ENCODE measurements at places on chromosomes 7 and 10. TPM values are rescaled to one million over a fixed set of nuclear protein-coding genes. Genes with fewer than 3 reads are reported as not detected.

The SDHAF3 gene
- total RNA-seq = 27.8 TPM

- DNase-seq = no peak
- H3K4me1 ChIP-seq = peaks cover 9% of the 10 kb centered on the region
- H3K27ac ChIP-seq = no peak overlapping the region
- no peaks in the 10 kb centered on the region for H3K36me3 ChIP-seq
- peaks cover 64% of the 10 kb centered on the region for H3K27me3 ChIP-seq
Observed at GRCh38 chr7:37918526-37918925, 1.9 kb upstream of the SFRP4 start.

The SFTPA1 gene
- total RNA-seq = not detected

The MBLAC1 gene
- 3.5 TPM for total RNA-seq

DNA sequence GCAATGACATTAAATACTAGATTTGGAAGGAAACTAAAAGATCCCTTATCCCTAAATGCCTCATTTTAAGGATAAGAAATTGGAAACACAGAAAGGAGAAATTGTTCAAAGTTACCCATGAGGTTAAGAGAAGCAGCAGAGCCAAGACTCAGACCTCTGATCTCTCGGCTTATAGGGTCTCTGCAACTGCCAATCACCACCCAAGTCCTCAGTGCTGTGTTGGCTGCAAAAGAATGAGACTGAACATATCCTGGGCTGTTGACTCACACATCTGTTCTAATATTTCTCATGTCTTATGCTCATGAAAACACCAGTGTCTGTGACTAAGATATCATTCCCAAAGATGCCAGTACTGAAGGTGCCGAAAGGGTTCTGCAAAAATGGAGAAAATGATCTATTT lies 153.3 kb downstream of the XPNPEP1 start:
- no peaks in the 10 kb centered on the region for H3K27me3 ChIP-seq
- H3K27ac ChIP-seq = no peak overlapping the region
- H3K4me3 ChIP-seq = no peak overlapping the region
- H3K36me3 ChIP-seq = no peaks in the 10 kb centered on the region
- DNase-seq = no peak
- no peaks in the 10 kb centered on the region for H3K4me1 ChIP-seq

DNA sequence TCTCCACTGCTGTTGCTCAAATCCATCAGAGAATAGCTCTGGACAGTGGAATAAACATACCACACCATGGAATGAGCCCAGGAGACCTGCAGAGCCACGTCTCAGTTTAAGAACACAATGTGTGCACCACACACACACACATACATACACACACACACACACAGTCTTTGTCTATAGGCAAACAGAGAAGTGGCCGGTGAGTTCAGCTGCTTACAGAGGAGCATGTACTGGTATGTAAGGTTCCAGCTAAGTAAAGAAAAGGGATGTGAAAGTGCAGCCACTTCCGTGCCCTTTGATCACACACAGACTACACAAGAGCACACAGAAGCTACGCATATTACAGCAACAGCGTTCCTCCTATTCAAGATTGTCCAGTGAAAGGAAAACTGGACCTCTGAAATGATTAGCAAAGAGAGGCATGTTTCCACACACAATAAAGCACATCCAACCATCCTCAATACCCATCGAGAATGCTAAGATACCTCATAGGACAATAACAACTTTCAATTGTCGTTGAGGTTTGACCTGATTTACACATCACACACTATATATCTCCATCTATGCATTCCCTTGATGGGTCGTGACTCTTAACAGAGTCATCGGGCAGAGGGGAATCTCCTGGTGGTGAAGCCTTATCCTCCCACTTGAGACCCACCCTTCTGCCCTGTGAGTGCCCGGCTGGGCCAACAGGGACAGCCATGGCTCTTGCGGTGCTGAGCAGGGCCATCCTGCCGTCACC lies 23.6 kb downstream of the SLC35B4 start:
- H3K4me3 ChIP-seq = no peak overlapping the region
- peaks cover 21% of the 10 kb centered on the region for H3K36me3 ChIP-seq
- no peaks in the 10 kb centered on the region for H3K4me1 ChIP-seq

The SPDYE9 gene
- total RNA-seq = not detected

DNA sequence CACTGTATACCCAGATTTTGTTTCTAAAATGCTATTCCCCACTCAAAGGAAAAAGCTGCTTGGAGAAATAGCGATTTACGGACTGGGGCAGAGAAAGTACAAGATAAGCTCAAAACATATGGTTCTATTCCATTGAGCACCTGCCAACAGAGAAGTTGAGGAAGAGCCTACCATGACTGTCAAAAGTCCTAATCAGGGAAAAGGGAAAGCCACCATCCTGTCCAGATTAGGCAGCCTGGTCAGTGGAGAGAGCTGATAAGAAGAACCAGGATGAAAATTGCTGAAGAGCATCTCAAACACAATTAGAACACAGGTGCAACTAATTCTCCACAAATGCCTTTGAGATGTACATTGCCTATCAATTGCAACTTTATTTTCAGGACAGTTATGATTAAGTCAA lies 104.1 kb downstream of the MYOF start:
- H3K4me1 ChIP-seq = peaks cover 30% of the 10 kb centered on the region
- peaks cover 10% of the 10 kb centered on the region for H3K36me3 ChIP-seq
- no peak overlapping the region for H3K4me3 ChIP-seq
- peak overlapping the region; percentile 66 for H3K27ac ChIP-seq
- H3K27me3 ChIP-seq = no peaks in the 10 kb centered on the region

The CDH23 gene
- total RNA-seq = 1.3 TPM

The NPSR1 gene
- not detected for total RNA-seq

DNA sequence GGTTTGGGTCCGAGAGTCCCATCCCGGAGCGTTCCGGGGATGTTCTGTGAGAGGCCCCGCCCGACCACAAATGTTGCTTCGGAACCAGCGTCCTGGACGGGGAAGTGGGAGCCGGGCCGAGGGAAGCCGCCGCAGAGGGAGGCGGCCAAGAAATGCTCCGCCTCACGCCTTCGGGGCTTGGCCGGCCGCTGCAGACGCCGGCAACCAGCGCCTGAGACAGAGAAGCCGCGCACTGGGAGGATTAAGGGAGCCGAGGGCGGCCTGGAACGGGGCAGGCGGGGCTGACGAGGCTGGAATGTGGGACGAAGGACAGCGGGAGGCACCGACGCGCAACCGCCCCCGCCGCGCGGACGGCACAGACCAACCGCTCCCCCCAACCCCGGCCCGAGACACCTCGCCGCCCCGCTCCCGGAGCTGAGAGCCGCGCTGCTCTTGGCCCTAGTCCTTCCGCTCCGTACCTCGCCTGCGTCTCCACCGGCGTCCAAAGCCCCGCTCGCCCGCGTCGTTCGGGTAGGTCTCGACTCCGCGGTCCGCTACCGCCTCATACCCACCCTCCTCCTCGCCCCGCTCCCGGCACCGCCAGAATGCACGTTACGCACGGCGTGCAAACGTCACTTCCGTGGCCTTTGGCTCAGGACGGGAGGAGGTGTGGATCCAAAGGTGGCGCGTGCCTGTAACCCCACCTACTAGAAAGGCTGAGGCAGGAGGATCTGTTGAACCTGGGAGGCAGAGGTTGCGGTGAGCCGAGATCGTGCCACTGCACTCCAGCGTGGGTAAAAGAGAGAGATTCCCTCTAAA lies 36.7 kb upstream of the KCTD7 start:
- H3K27me3 ChIP-seq = no peaks in the 10 kb centered on the region
- H3K27ac ChIP-seq = peak overlapping the region; percentile 95
- peaks cover 6% of the 10 kb centered on the region for H3K36me3 ChIP-seq
- peak overlapping the region; percentile 98 for H3K4me3 ChIP-seq
- H3K4me1 ChIP-seq = peaks cover 33% of the 10 kb centered on the region

GRCh38 chr10:69303632-69304051 lies 25.3 kb downstream of the HK1 start:
- no peak for DNase-seq
- H3K4me3 ChIP-seq = no peak overlapping the region
- H3K27me3 ChIP-seq = peaks cover 10% of the 10 kb centered on the region
- H3K27ac ChIP-seq = no peak overlapping the region
- H3K36me3 ChIP-seq = no peaks in the 10 kb centered on the region

The POU6F2 gene
- total RNA-seq = 0.17 TPM

GRCh38 chr10:120841522-120842189 lies 9.5 kb upstream of the WDR11 start:
- no peaks in the 10 kb centered on the region for H3K4me1 ChIP-seq
- H3K4me3 ChIP-seq = no peak overlapping the region
- H3K27ac ChIP-seq = no peak overlapping the region
- H3K27me3 ChIP-seq = peaks cover 14% of the 10 kb centered on the region

DNA sequence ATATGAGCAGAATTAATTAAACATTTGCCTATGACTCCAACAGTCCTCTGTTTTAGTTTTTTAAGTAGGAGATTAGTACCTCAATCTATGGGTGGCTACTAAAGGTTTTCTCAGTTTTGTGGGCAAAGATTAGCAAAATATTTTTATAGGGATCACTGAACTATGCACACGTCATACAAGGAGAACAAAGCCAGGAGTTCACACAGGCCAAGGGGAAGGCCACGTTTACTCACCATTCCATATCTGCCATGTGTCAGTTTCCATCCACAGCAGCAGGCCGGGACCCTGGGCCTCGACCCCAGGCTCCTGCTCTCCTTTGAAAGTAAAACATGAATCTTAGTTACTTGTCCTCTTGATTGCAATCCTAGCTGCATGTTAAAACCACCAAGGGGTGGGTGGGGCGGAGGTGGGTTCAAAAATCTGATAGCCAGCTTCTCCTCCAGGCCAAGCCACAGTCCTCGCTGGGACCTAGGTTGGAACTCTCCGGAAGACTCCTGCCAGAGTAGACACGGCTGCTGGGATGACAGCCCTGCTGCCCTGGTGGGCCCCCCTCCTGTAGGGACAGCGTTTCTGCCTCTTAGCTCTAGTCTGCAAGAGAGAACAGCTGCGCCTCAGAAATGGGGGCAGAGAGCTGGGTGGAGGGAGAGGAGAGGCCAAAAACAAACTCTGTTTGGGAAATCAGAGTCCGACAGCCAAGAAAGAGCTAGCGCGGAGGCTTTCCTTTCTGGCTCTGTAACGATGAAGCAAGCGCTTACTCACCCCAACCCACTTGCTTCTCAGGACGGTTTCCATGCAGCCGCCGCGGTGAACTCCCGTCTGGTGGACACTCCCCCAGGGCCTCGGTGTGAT lies 35.6 kb downstream of the PITRM1 start:
- no peak for DNase-seq
- H3K27ac ChIP-seq = no peak overlapping the region
- H3K4me1 ChIP-seq = peaks cover 2% of the 10 kb centered on the region
- H3K4me3 ChIP-seq = no peak overlapping the region
- H3K36me3 ChIP-seq = peaks cover 76% of the 10 kb centered on the region

DNA sequence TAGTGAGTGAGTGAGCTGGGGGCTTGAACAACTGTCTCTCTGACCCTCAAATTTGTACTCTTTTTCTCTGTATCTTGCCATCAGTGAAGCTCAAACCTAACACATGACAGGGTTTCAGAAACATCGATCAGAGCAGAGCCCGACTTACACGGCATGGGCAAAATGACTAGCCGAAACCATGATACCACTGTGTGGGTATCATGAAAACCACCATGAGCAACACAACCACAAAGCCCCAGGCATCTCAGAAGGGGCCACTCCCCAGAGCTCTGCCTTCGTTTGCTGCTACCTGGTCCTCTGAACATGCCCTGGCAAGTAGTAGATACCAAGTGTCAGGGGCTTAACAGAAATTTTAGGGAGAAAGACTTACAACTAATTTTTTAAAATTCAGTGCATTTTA lies 308.5 kb downstream of the WDR11 start:
- no peak for DNase-seq
- H3K27me3 ChIP-seq = no peaks in the 10 kb centered on the region
- no peak overlapping the region for H3K27ac ChIP-seq
- no peak overlapping the region for H3K4me3 ChIP-seq

- H3K27ac ChIP-seq = no peak overlapping the region
- H3K27me3 ChIP-seq = no peaks in the 10 kb centered on the region
- H3K4me1 ChIP-seq = no peaks in the 10 kb centered on the region
- H3K36me3 ChIP-seq = no peaks in the 10 kb centered on the region
- DNase-seq = no peak
Observed at GRCh38 chr7:18607025-18607424, 111.5 kb downstream of the HDAC9 start.

- peaks cover 2% of the 10 kb centered on the region for H3K4me1 ChIP-seq
- no peak for DNase-seq
- H3K27ac ChIP-seq = no peak overlapping the region
- H3K27me3 ChIP-seq = no peaks in the 10 kb centered on the region
- no peak overlapping the region for H3K4me3 ChIP-seq
Observed at GRCh38 chr10:132703419-132704007, 82.4 kb downstream of the NKX6-2 start.

DNA sequence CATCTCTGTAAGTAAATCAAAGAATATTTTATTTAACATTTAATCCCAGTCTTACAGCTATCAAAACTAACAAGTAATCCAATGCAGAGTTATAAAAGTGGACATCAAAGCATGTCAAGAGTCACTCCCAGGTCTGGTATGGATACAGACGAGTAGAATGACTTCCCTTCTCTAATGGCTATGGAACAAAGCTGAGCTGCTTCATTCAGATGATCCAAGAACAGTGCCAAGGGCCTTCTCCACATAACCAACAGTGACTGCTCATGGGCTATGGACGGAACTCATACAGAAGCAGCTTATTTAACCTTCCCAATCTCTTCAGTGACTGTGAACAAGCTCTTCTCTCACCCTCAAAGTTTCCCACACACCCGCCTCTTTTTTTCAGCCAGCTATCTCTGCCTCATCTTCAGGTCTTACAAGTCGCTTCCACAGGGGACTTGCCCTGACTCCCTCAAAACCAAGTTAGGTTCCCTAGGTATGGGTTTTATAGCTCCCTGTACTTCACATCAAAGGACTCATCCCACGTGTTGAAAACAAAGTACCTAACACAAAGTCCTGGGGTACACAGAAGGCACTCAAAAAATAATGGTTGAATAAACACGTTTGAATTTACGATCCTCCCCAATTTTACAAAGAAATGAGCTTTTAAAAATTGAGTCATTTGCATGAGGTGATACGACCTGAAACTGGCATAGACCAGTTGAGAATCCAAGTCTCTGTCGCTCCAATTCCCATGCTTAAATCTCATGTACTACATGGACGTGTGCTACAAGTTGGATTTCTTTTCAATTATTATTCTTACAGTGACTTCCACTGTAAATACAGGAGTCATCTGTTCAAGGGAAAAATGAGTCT lies 3.1 kb downstream of the USP6NL start:
- H3K27ac ChIP-seq = no peak overlapping the region
- peaks cover 43% of the 10 kb centered on the region for H3K27me3 ChIP-seq
- peaks cover 2% of the 10 kb centered on the region for H3K36me3 ChIP-seq
- H3K4me3 ChIP-seq = no peak overlapping the region
- peaks cover 25% of the 10 kb centered on the region for H3K4me1 ChIP-seq
- no peak for DNase-seq

GRCh38 chr10:113252650-113253618 lies 299.9 kb upstream of the HABP2 start:
- no peak overlapping the region for H3K4me3 ChIP-seq
- peaks cover 2% of the 10 kb centered on the region for H3K27me3 ChIP-seq
- no peaks in the 10 kb centered on the region for H3K4me1 ChIP-seq

Data from activated CD4-positive, alpha-beta T cell treated with anti-CD3 and anti-CD28 coated beads, Interleukin-2, amount 10 ng/mL, durations not matched to agents 24 days and 14 days (primary cell).